Activated CD4-positive, alpha-beta T cell treated with anti-CD3 and anti-CD28 coated beads for 24 hours (primary cell): ENCODE measurements at places on chromosomes 16 and 17.

GRCh38 chr17:42691021-42691545, 8.8 kb downstream of the CNTNAP1 start:
- DNase-seq: no peak

DNA sequence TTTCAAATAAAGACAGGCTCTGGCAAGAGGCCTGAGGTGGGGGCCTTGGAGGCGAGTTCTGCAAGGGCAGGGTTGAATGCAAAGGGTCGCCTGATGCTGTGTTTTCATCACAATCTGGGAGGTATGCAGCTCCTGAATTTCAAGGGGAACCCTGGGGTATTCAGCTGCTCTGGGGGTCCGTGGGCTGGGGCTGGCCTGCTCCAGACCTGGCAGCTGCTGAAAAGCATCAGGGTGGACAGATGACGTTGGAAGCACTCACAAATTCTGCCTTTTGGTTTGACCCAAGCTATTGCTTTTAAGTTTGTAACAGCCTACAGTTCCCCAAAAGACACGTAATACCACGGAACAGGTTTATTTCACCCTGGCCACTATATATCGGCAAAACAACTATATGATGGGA, 1.3 kb downstream of the DNAH17 start:
- DNase-seq: no peak

DNA sequence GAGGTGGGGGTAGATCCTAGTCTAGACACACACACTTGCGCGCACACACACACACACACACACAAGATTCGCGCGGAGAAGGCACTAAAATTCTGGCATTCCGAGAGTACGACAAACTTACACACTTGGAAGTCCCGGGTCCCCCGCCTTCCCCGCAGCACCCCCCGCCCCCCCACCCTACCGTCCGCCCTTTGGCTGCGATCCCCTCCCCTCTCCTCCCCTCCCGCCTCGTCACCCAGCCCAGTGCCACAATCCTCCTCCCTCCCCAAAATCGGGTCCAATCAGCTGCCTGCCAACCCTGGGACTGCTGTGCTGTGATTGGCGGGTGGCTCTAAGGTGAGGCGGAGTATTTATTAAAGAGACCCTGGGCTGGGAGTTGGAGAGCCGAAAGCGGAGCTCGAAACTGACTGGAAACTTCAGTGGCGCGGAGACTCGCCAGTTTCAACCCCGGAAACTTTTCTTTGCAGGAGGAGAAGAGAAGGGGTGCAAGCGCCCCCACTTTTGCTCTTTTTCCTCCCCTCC, at the start of gene SOX9:
Gene SOX9 (plus strand): TSS at position 379 of the 522 bp plus-strand sequence. CDS start 372 bp downstream, outside the sequence.
- DNase-seq: no peak

DNA sequence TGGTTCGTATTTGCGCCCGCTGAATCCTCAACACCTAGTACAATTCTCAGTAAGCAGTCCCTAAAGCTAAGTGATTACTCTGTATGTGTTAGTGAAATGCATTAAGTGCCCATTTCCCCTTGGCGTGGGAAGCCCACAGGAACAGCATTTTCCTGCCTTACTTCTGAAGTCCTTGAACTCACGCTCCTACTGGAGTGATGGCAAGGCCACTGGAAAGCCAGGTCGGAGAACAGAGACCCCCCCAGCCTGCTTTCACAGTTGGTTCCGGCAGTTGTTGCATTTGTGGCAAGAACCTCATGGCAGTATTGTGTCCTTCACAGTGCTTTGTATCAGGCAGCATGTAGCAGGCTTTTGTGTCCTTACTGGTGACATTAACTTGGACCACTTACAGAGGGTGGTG, 340.7 kb downstream of the CDH13 start:
- no peak for DNase-seq

GRCh38 chr17:81161536-81161935, 3.8 kb upstream of the PVALEF start:
- no peak for DNase-seq

DNA sequence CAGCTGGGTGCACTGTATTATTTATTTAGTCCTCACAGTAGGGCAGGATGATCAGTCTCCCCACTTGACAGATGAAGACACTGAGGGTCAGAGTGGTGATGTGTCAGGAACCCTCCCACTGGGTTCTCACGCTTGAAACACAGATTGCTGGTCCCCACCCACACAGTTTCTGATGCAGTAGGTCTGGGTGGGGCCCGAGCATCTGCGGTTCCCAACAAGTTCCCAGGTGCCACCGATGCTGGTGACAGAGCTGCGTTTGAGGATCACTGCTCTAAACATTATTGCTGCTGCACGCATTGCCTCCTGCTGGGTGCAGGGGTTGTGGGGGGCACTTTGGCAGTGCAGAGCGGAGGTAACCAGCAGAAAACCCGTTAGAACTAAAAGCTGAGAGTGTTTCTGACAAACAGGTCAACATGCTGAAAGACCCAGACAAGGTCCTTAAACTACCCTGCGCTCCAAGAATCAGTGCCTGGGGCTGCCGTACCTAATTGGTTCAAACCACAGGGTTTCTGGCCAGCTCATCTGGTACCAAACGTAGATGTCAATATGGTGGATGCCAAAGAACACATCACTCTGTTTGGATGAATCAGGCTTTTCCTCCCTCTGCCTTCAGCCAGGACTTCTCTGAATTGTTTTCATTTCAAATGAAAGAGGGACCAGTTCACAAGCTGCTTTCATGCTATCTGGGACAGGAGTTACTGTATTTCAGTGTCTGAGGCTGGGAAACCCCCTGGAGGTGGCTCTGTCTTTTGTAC, 76.0 kb downstream of the ABCC1 start:
- DNase-seq: peak; percentile 45

DNA sequence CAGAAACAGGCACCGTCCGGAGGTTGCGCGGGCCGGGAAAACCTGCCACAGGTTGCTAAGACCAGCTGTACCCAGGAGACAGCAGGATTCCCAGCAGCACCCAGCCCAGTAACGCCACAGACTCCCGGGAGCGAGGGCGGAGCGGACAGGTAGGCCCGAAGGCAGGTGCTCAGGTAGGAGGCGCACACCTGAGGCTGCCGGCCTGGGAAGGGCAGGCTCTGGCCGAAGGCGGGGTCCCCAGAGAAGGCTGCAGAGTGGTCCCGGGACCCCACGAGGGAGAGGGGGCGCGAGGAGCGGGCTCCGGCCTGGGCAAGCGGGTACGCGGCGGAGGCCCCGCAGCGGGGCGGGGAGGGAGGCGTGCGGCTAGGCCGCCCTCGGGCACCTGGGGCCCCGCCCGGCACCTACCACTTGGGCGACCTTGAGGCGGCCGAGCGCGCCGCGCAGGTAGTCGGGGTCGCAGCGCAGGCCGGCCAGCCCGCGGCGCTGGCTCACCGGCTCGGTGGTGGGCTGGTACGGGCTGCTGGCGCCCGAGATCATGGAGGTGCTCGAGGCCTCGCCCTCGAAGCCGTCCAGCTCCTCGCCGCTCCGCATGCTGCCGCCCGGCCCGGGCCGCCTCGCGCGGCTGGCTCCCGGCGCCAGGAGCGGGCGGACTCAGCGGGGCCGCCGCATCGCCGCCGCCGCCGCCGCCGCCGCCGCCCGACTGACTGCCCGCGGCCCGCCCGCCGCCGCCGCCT, 441 bp downstream of the CMTM4 start:
- DNase-seq: no peak

- DNase-seq: no peak
These were observed 55.9 kb downstream of the MYO18A start for GRCh38 chr17:29124135-29124924.

GRCh38 chr17:79114458-79115301, 40.1 kb downstream of the ENGASE start:
- no peak for DNase-seq

DNA sequence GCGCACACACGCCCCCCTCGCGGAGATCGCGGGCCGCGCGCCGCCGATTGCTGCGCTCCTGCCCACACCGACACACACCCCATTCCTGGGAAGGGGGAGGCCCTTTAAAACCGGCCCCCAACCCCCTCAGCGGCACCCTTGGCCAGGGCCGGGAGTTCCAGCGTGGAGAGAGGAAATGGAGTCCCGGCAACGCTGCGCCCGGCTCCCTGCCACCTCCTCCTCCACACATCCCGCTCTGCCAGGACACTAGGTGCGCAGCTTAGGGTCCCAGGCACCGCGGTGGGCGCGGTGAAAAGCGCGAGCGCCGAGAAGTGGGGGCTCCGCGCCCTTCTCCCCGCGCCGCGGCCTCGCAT, 397 bp downstream of the CDC42EP4 start:
- peak; percentile 1 for DNase-seq

GRCh38 chr17:6706499-6706898, 6.7 kb downstream of the SLC13A5 start:
- DNase-seq: no peak

DNA sequence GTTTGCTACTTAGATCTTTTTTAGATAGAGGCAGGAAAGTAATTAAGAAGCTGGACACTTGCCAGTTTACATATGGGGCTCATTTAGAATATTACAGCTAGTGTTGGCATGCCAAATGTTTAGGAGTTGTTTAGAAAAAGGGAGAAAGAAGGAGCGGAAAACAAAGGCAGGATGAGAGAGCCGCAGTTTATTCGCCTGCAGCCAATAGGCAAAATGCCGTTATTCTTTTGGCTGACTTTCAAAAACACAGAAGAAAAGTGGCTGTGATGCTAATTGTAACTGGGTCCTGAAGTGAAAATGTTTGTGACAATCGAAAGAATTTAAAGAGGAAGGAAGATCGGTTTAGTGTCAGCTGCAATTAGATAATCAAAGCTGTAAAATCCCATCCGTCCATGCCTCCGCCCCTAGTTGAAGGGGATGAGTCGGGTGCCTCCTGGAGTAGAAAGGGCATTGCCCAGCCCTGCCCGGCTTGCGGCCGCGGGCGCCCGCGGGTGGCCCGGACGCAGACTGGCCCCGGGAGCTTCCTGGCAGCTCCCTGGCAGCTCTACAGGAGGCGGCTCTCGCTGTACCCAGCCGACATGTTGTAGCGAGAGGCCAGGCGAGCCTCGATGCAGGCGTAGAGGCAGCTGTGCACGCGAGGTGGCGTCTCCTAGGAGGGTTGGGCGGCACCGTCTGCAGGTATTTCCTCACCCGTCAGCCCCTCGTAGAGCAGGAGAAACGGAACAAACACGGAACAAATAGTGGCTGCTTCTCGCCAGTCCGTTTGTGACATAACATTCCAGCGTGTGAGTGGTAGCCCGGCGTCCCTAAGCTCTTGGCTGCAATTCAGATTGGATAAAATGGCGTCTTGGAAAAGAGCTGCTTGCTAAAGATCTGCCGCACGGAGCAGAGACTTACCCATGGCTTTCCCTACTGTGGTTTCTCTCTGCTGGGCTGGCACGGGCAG, 82.2 kb downstream of the TNRC6C start:
- DNase-seq: no peak

DNA sequence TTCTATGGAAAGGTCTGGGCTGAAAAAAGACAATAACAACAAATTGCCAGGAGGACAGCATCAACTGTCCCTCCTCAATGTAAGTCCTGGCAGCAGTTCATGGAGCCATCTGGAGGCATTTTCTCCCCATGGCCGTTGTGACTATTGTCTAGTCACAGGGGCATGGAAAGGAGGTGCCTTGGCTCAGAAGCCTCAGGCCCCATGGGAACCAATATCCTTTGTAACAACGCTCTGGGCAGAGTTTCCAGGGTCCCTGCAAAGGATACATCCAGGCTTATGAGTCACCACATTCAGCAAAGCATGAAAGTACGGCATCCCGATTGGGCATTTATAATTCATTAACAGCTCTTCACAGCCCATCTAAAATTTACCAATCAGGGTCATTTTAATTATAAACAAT, 85.2 kb downstream of the GLG1 start:
- DNase-seq: no peak

GRCh38 chr16:82657239-82657638, 30.5 kb downstream of the CDH13 start:
- DNase-seq: no peak

GRCh38 chr16:3161235-3162018, 26.6 kb upstream of the OR1F1 start:
- DNase-seq: no peak

DNA sequence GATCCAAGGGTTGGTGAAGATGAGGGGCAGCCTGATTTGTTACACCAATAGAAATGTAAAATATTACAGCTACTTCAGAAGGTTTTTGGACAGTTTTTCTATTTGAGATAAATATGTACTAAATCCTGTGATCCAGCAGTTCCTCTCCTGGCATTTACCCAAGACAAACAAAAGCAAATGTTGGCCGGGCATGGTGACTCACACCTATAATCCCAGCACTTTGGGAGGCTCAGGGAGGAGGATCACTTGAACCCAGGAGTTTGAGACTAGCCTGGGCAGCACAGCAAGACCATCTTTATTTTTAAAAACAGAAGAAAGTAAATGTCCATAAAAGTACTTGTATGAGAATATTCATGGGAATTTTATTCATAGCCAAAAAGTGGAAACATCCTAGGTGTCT, 64.8 kb upstream of the MRC2 start:
- DNase-seq: no peak

GRCh38 chr17:8488901-8489300, 53.2 kb downstream of the NDEL1 start:
- DNase-seq: no peak

DNA sequence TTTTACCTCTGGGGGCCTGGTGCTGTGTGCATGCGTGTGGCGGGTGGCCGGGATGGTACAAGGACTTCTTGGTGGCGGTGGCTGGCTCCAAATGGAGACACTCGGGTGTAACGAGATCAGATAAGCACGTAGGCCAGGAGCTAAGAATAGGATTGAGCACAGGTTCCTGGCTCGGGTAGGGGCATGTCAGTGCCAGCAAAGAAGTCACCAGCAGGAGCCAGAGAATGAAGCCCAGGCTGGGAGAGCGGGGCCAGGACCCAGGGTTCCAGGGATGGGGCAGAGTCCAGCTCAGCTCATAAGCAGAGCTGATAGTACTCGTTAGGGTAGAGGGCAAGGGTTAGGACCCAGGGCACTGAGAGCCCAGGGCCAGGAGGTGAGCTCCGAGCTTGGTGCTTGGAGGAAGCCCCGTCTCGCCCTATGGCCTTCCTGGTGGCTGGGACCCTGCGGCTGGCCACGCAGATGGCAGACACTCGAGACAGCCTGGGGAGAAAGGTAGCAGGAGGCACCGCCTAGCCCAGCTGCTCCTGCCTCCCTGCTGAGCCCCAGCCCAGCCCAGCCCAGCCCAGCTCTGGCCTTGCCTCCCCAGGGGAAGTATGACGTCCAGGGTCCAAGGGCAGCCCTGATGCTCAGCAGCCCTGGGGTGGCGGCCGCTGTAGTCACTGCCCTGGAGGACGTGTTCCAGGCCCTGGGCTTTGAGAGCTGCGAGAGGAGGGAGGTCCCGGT, 8.9 kb downstream of the ZNF213 start:
- no peak for DNase-seq

DNA sequence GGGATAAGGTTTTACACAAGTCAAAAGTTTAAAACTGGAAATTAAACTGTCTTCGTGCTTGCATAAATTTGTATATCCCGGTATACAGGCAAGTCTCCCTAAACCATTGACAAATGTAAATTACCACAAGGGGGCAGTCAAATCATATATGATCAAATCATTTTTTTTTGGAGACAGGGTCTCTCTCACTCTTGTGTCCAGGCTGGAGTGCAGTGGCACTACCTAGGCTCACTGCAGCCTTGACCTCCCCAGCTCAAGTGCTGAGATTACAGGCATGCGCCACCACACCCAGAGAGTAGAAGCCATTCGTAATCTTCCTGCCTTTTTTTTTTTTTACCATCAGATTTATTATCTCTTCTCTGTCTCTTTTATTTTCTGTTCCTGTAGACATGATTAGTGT, 18.5 kb downstream of the TOP2A start:
- DNase-seq: no peak

- DNase-seq: no peak
These were observed 21.3 kb upstream of the UBE2I start for GRCh38 chr16:1287982-1288670.
